Upper lobe of right lung (tissue), 1 donor: ENCODE measurements at places on chromosomes 1 and 21. TPM values are rescaled to one million over a fixed set of nuclear protein-coding genes. Genes with fewer than 3 reads are reported as not detected.
A peak's percentile ranks its signal among the peaks of the same experiment; 100 is the strongest.

Gene C1orf74
- total RNA-seq, result 0.96 TPM

Gene FHAD1
- total RNA-seq, result 2.4 TPM

Gene PPFIA4
- total RNA-seq, result 1.3 TPM

Gene NEGR1
- 21.4 TPM for total RNA-seq

Gene HMGCL
- 40.1 TPM for total RNA-seq

Gene TINAGL1
- total RNA-seq, result 154 TPM

DNA sequence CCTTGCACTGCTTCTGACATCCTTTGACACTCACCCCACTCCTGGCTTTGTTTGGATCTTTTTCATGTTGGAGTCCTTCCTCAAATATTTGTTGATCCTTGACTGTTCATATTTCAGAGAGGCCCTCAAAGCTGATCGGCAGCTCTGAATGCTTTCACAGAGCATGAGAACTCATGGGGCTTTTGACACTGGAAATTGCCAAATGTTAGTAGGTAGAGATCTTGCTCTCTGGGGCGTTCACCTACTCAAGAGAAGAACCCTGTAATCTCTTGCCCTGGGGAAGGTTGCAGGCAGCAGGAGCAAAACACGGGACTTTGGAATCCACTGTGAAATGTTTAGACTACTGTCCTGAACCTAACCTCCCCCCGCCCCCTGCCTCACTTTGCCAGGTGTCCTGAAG, 67.4 kb upstream of the STUM start:
- no peaks in the 10 kb centered on the region for H3K4me1 ChIP-seq
- no peaks in the 10 kb centered on the region for H3K27me3 ChIP-seq
- H3K4me3 ChIP-seq, result no peak overlapping the region
- DNase-seq, result no peak
- no peaks in the 10 kb centered on the region for H3K36me3 ChIP-seq
- no peak overlapping the region for H3K27ac ChIP-seq

DNA sequence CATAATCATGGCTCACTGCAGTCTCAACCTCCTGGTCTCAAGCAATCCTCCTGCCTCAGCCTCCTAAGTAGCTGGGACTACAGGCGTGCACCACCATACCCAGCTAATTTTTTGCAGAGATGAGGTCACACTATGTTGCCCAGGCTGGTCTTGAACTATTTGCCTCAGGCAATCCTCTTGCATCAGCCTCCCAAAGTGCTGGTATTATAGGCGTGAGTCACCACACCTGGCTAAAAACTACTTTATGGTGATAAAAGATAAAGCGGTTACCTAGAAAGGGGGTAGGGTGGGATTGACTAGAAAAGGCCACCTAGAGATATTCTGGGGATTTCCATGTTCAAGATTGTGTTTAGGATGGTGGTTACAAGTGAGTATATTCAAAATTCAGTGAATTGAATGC, 5.0 kb downstream of the TSTD1 start:
- no peaks in the 10 kb centered on the region for H3K36me3 ChIP-seq
- no peaks in the 10 kb centered on the region for H3K27me3 ChIP-seq
- no peak overlapping the region for H3K27ac ChIP-seq
- DNase-seq, result no peak

- H3K4me3 ChIP-seq, result no peak overlapping the region
- DNase-seq, result peak; percentile 76
- H3K36me3 ChIP-seq, result no peaks in the 10 kb centered on the region
- no peaks in the 10 kb centered on the region for H3K27me3 ChIP-seq
- no peak overlapping the region for H3K27ac ChIP-seq
- no peaks in the 10 kb centered on the region for H3K4me1 ChIP-seq
These were observed 147.6 kb upstream of the CAMK1G start for GRCh38 chr1:209435654-209436566.

- no peak for DNase-seq
- H3K27ac ChIP-seq, result no peak overlapping the region
- H3K36me3 ChIP-seq, result peaks cover 61% of the 10 kb centered on the region
- H3K4me1 ChIP-seq, result no peaks in the 10 kb centered on the region
These were observed 70.8 kb downstream of the KDM1A start for GRCh38 chr1:23090056-23090455.

DNA sequence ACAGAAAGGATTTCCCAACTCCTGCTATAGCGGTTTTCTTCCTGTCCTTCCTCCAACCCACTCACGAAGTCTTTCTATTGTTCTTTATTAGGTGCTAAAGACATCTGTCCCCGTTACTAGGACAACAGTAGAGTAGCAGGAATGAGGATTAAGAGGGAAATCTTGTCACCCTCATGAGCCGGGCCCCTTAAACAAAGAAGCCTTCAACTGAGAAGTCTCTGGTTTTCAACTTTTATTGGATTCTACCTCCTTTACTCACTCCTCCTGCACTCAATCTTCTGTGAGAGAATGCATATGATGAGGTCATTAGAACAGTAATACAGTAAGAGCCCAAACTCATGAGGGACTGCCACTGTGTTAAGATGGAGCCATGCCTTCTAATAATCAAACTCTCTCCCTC, 206.3 kb downstream of the OMA1 start:
- no peak for DNase-seq
- no peak overlapping the region for H3K27ac ChIP-seq
- no peaks in the 10 kb centered on the region for H3K4me1 ChIP-seq
- H3K36me3 ChIP-seq, result no peaks in the 10 kb centered on the region
- H3K27me3 ChIP-seq, result no peaks in the 10 kb centered on the region
- H3K4me3 ChIP-seq, result no peak overlapping the region

GRCh38 chr1:242391896-242392295, 132.6 kb downstream of the PLD5 start:
- H3K4me3 ChIP-seq, result no peak overlapping the region
- no peaks in the 10 kb centered on the region for H3K4me1 ChIP-seq
- no peak for DNase-seq
- H3K27ac ChIP-seq, result no peak overlapping the region

DNA sequence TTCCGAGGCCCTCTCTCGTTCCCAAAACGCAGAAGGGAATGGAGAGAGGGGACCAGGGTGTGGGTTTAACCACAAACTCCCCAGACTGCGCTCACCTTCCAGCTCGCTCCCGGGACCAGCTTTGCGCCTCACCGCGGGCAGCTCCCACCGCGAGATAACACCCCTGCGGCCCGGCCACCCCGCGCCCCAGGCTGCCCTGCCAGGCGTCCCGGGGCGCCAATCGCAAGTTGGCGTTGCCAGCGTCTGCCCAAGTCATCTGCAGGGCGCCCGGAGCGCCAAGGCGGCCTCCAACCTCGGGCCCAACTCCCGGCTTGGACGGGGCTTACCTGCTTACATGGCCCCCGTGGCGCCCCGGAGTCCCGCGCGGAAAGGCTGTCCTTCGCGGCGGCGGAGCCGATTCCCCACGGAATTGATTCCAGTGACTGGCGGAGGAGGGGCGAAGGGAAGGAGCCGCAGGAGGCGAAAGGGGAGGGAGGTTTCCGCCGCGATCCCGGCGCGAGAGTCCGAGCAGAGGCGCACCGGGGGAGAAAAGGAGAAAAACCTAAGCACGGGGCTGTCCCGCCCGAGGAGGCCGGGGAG, 456 bp downstream of the PTPN14 start:
- no peaks in the 10 kb centered on the region for H3K36me3 ChIP-seq
- peaks cover 11% of the 10 kb centered on the region for H3K4me1 ChIP-seq
- H3K27ac ChIP-seq, result peak overlapping the region; percentile 94
- no peaks in the 10 kb centered on the region for H3K27me3 ChIP-seq
- DNase-seq, result peak; percentile 75

DNA sequence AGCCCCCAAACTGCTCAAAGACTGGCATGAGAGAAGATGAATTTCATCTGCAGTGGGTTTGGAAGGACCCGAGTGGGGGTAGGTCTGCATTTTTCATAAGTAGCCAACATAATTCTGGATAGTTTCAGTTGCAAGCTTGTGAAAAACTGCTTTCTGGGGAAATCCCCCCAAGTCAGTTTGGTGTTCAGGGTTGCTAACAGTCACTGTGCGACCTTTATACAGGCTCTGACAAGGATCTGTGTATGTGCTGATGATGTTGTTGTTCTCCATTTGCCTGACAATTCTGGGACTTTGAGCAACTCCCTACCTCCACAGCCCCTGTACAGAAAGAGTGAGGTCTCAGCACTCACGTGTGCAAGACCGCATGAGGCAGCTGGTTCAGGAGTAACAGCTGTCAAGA, 87.9 kb downstream of the SUSD4 start:
- no peak overlapping the region for H3K27ac ChIP-seq
- no peaks in the 10 kb centered on the region for H3K4me1 ChIP-seq
- no peak for DNase-seq

- H3K36me3 ChIP-seq, result peaks cover 65% of the 10 kb centered on the region
- H3K4me3 ChIP-seq, result no peak overlapping the region
- no peak for DNase-seq
These were observed 127.9 kb downstream of the CLIC6 start for GRCh38 chr21:34796518-34797200.
